Astrocyte (in vitro differentiated cells and primary cell): ENCODE measurements at places on chromosomes 3 and 15.

DNA sequence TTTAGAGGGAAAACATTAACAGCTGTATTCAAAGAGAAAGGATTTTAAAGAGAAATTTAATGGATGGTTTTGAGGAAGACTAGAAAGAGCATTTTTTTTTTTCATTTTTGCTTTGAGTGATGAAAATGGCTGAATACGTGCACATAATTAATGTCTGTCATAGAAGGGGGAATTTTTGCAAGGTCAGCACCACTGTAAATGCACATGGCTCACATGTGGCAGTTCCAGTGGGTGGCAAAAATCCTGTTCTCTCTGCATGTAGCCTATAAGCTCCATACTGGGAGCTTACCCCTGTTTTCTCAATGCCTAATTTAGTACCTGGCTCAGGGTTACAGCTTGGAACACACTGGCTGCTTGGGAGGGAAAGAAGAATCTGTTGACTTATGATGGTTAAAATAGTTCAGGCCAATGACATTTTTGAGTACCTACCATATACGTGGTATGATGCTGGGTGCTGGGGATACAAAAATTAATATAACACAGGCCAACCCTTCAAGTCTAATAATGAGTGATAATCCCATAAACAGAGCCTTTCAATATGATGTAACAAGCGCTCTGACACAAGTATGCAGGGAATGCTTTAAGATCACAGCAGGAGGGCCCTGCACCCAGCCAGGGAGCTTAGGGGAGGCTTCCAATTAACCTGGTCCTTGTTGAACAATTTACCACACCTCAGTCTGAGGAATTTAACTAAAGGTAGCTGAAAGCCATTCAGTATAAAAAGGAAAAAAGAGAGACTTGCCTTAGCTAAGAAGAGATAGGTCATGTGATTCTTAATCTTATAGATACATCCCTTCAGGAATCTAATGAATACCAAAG, 33.0 kb downstream of the HSPBAP1 start:
- DNase-seq: peak; percentile 17

- DNase-seq: no peak
These were observed 3.2 kb downstream of the HTR3E start for GRCh38 chr3:184099806-184100686.

DNA sequence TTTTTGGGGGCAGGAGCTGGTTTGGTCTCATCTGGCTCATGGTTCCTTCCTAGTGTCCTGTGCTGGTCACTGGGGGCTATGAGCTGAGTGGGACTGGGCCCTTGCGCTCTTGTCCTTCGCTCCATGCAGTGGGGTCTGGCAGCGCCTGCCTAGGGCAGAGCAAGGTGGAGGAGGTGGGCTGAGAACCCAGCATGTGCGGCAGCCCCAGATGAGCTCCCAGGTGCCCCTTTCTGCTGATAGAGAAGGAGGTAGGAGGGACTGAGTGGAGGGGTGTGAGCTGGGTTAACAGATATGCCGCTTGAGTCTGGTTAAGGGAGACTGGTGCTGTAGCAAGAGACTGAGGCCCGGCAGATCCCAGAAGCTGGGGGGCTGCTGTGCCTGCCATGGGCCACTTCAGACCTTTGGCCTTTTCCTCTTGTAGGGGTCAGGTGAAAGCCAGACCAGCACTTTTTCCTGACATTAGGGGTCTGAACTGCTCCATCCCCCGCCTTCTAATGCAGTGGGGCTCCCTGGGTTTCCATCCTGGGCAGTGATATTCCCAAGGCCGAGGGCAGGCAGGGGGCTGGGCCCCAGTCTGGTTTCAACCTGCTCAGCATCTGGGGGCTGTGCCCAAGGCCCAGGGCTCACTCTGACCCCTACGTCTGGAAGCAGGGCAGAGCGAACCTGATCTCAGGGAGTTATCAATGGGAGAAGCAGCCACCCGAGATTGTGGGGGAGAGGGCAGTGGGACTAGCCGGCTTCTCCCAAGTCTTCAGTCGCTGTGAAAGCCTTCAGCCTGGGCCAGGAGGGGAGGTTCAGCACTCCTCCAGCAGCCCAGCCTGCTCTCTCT, 62.9 kb upstream of the PRR23C start:
- no peak for DNase-seq

DNA sequence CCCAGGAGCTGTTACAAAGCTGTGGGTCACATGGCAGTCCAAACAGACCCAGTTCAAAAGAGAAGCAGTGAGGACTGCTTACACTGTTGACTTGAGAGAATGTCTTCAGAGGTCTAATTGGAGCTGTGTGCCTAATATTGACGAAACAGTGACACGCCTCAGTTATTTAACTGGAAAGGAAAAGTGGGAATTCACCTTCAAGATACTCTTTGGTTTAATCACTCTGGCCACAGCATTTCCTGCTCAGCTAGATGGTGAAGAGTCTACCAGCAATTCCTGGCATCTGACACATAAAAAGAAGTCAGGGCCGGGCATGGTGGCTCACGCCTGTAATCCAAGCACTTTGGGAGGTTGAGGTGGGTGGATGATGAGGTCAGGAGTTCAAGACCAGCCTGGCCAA, 326.4 kb downstream of the SV2B start:
- DNase-seq: peak; percentile 67

DNA sequence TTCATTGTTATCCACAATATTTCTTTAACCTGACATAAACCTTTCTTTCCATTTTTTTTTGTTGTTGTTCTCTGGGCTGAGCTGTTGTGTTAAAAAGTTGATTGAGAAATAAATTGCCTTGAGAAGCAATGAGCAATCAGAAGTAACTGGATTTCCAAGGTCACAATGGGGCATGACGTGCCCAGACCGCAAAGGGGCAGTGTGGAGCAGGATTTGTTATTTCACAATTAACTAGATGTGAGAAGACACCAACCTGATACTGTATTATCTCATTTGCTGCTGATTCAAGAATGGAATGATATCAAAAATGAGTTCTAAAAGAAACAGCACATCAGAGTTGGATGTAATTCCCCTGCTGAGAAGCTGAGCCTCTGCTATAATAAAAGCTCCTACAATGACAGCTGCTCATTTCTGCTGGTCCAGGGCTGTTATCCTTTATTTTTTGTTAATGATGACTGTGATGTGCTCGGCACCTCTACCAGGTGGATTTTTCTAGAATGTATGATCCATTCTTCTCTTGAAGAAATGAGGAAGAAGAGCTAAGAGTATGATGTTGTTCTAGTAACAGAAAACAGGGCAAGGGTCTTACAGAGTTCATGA, 28.1 kb downstream of the CPNE4 start:
- no peak for DNase-seq

DNA sequence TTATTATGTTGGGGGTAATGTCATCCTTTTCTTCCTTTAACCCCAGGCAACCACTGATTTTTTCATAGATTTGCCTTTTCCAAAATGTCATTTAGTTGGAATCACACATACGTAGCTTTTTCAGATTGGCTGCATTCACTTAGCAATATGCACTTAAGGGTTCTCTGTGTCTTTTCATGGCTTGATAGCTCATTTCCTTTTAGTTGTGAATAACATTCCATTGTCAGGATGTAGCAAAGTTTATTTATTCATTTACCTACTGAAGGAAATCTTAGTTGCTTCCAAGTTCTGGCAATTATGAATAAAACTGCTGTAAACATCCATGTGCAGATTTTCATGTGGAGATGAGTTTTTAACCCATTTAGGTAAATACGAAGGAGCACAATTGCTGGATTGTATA, 125.4 kb downstream of the AGBL1 start:
- DNase-seq: no peak

- no peak for DNase-seq
These were observed 685.0 kb downstream of the PDCD6IP start for GRCh38 chr3:34483311-34483887.

GRCh38 chr15:43318990-43319771, 11.2 kb downstream of the LCMT2 start:
- DNase-seq: no peak

DNA sequence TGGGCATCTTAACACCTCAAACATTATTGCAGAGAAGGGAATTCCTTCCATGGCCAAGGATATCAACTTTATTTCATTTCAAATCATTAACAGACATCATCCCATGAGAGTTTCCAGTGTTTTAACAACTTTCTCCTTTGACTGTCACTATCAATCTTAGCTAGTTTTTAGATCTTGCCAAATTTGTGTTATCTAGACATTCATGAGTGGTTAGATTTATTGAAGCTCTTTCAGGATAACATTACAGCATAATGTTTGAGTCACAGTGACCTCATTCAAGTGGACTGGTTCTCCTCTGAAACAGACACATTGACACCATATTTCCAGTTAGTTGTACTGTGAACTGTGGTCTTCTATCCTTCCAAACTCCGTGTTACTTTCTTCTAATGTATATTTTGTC, 8.6 kb upstream of the TNFAIP8L3 start:
- DNase-seq: peak; percentile 95
